ENCODE measurements at places on chromosomes 16 and 17.

GRCh38 chr17:31854672-31855071 lies 4.4 kb downstream of the COPRS start:
- peak; percentile 16 for DNase-seq

DNA sequence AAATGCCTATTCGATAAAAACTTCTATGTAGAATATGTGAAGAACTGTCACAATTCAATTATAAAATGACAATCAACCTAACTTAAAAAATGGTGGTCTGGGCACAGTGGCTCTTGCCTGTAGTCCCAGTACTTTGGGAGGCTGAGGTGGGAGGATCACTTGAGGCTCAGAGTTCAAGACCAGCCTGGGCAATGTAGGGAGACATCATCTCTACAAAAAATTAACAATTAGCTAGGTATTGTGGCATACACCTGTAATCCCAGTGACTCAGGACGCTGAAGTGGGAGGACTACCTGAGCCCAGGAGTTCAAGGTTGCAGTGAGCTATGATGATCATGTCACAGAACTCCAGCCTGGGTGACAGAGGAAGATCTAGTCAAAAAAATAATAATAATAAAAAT lies 18.6 kb upstream of the METTL9 start:
- DNase-seq, result no peak

- DNase-seq, result peak; percentile 18
Measured at GRCh38 chr17:78875363-78876093, 27.5 kb downstream of the CEP295NL start.

- no peak for DNase-seq
Measured at GRCh38 chr16:82834151-82834815, 207.5 kb downstream of the CDH13 start.

DNA sequence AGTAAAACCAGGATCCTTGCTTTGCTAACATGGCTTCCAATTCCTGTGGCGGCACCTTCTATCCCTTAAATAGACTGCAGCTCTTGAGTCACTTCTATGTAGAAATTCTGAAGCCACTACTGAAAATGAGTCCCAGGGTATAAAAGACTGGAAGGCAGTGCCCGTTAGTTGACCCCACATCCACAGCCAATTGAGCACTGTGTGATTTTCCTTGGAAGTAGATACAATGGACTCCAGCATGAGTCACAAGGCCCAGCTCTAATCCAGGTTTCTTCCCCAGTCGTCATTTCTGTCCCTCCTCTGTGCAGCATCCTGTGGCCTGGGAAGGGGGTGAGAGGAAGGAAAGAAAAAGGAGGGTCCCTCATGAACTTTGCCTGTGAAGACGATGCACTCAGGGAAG lies 69.5 kb downstream of the HLF start:
- DNase-seq, result no peak

DNA sequence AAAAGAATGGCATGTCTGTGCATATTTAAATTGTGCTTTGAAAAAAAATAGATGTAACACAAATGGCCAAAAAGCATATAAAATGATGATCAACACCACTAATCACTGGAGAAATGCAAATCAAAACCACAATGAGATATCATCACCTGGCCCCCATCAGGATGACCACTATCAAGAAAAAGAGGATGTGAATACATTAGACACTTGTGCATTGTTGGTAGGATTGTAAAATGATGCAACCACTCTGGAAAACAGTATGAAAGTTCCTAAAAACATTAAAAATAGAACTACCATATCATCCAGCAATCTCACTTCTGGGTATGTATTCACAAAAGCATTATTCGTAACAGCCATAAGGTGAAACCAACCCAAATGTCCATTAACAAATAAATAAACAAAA lies 91.5 kb downstream of the SPAG9 start:
- DNase-seq, result peak; percentile 34

GRCh38 chr17:16491131-16491702 lies 776 bp downstream of the LRRC75A start:
- peak; percentile 41 for DNase-seq

- DNase-seq, result no peak
Measured at GRCh38 chr17:41613277-41614082, 913 bp upstream of the KRT16 start.

DNA sequence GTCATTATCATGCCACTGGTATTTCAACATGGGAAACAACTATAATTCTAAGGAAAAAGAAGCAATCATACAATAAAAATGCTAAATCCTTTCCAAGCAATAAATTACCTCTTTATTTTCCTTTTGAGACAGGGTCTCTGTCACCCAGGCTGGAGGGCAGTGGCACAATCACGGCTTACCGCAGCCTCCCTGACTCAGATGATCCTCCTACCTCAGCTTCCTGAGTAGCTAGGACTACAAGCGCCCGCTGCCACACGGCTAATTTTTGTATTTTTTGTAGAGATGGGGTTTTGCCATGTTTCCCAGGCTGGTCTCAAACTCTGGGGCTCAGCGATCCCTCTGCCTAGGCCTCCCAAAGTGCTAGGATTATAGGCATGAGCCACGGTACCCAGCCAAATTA lies 24.1 kb downstream of the CNOT1 start:
- DNase-seq, result no peak

GRCh38 chr16:14289692-14290340 lies 218.7 kb downstream of the MRTFB start:
- DNase-seq, result peak; percentile 69

DNA sequence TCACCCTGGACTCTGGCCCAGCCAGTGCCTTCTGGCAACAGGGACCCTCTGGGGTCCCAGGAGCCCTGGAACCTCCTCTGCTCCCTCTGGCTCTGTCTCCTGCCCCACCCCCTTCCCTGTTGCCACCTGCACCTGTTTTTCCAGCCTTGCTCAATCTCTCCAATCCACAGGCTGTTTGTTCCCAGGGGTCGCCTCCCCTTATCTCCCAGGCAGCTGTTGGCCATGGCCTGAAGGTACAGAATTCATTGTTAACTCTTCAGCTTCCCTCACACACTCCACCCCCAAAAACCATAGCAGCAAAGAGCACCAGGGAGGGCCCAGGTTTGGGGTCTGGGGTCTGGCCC lies 39.3 kb upstream of the TOB1 start:
- no peak for DNase-seq

DNA sequence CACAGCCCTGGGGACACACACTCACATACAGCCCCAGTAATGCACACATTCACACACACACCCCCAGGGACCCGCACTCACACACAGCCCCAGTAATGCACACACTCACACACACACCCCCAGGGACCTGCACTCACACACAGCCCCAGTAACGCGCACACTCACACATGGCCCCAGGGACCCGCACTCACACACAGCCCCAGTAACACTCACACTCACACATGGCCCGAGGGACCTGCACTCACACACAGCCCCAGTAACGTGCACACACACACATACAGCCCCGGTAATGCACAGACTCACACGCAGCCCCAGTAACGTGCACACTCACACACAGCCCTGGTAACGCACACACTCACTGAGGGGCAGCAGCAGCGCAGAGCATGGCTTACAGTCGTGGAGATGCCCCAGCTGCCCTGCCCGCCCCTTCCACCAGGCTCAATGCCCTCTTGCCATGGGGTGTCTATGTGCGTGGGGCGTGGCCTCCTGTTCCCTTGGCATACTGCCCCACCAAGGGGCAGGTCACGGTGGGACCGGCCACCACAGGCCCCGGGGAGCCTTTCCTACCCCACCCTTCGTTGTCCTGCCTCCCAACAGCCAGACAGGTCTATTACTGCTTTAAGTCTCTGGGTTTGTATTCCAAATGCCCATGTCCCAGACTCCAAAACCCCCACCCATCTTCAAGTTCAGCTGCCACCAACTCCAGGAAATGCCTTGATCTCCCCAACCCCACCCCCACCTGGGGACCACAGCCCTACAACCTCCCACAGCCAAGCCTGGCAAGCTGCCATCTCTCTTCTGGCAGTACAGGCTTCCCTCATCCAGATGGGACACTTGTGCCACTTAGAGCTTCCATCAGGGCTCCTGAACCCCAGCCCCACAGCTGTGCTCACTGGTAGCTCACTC lies 2.7 kb downstream of the CCDC102A start:
- DNase-seq, result peak; percentile 69

GRCh38 chr16:87152221-87152755 lies 164.9 kb downstream of the C16orf95 start:
- DNase-seq, result no peak
